ENCODE measurements at places on chromosomes 16 and 17. TPM values are rescaled to one million over a fixed set of nuclear protein-coding genes. Genes with fewer than 3 reads are reported as not detected.

DNA sequence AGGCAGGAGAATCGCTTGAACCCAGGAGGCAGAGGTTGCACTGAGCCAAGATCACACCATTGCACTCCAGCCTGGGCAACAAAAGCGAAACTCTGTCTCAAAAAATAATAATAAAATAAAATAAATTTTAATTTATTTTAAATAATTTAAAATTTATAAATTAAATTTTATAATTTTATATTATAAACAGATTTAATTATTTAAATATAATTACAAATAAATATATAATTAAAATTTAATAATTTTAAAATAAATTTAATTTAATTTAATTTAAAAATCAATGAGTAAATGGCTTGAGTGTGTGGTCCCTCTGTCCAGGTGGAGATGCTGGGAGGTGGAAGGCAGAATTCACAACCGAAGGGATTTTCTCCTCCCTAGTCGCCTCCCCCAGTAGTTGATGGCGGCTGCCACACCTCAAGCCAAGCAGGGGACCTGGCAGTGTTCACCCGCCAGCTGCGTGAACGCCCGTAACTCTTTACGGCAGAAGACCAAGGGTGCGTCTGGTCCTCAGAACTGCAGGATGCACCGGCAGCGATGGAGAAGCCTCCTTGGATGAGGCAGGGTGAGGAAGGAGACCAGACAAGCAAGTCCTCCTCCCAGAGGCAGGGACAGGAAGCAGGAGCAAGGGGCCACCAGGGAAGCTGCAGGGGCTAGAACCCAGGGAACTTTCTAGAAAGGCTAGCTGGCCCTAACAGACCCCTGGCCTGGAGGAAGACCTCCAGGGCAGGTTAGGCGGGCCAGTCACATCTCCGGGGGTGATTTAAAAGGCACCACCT is 22.9 kb upstream of the KRT17 start:
- no peak for DNase-seq

GRCh38 chr17:21360048-21360447 is 16.1 kb upstream of the KCNJ12 start:
- DNase-seq: no peak

- DNase-seq: no peak
These were observed 10.3 kb downstream of the CD300LB start for GRCh38 chr17:74520790-74521480.

DNA sequence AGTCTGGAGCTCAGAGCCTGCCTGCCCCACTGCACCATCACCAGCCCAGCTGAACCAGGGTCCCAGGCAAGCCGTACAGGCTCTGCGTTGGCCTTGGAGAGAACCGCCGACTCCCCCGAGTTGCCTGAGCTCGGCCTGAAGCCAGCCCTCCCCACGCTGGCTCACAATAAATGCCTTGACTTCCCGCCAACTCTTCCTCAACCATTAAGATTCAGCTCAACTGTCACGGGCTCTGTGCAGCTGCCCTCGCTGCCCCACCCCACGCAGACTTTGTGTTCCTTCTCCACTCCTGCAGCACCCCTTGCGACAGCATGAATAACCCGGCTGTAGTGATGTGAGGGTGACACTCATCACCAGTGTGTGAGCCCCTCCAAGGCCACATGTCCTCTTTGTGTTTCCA is 4.8 kb upstream of the QPRT start:
- DNase-seq: peak; percentile 86

DNA sequence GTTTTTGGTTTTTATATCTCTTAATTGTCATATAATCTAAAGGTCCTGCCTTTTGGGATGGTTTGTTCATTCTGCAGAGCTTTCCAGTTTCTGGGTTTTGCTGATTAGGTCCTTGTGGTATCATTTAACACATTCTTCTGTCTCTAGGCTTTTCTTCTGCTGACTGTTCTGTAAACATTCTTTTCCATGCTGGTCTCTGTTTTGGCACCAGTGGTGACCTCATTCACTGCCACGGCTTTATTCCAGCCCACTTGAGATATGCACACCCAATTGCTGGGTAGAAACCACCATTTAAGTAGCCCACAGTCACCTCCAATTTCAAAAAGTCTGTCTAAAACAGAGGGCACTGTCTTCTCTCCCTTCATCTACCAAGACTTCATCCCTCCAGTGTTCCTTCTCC is 31.1 kb upstream of the COX10 start:
- no peak for DNase-seq

GRCh38 chr17:2929881-2930533 is 133.4 kb downstream of the OR1D5 start:
- DNase-seq: no peak

- peak; percentile 38 for DNase-seq
These were observed 330.3 kb upstream of the CDH5 start for GRCh38 chr16:66036184-66036583.

- no peak for DNase-seq
These were observed 78.9 kb upstream of the FBXO47 start for GRCh38 chr17:39045948-39046679.

DNA sequence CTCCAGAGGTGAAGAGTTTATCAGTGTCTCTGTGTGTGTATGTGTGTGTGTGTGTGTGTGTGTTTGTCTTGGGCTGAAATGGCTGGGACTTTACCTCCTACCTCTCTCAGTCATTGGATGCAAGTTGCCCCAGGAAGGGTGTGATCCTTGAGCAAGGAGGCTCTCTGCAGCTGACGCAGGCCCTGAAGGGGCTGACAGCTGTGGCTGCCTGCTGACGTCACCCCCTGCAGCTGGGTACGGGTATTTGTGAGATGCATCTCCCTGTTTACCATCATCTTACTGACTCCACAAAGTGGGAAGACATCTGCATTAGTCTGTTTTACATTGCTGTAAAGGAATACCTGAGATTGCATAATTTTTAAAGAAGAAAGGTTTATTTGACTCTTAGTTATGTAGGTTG is 631.5 kb upstream of the RBFOX1 start:
- DNase-seq: no peak

GRCh38 chr16:4917117-4917516 is 19.8 kb downstream of the PPL start:
- no peak for DNase-seq

GRCh38 chr17:50063561-50064252 is 7.8 kb downstream of the ITGA3 start:
- no peak for DNase-seq

DNA sequence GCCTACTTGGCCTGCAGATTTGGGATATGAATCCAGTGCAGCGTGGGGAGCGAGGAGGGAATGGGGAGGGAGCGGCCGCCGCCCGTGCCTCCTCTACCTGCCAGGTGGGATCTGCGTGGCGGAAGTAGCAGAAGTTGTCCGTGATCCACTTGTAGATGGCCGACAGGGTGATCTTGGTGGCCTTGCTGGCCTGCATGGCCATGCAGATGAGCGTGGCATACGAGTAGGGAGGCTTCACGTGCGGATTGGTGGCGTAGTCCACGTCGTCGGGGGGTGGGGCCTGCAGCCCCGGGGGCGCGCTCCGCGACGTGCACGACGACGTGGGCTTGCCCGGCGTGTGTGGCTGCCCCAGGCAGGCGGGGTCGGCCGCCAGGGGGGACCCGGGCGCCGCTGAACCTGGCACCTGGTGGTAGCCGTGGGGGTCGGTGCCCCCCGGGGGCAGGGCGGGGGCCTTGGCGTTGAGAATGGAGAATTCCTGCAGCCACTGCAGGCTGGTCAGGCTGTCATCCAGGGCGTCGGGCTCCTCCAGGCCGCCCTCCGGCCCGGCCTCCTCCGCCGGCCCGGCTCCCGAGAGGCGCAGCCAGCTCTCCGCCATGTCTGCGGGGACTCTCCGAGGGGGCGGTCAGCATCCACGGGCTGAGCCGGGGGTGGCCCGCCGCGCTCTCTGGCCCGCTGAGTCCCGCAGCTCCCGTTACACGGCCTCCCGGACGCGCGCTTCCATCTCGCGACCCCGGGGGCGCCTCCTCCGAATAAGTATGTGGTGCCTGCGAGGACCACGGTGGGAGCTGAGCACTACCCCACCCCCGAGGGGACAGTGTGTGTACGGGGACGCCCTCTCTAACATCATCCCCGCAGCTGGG is 1.0 kb downstream of the FOXJ1 start:
- no peak for DNase-seq

DNA sequence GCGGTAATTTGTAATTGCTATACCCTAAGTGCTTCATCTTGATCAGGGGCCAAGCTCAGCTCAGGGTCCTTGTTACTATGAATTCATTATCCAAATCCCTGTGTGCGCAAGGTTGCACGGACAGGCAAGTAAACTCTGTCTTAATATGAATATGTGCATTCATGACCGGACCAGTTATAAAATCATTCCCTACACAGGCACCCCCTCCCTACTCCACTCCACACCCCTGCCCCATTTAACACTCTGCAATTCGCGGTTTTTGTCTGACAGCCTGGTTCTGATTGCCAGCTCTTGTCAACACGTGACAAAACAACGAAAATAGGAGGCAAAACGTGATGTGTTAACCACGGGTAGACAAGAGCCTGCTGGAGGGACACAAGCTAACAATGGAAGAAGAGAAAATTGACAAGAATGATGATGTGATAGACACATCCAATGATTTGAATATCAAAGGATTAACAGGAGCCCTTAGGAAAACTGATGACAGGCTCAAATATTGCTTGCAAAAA is 76.5 kb downstream of the CACNG3 start:
- DNase-seq: no peak

DNA sequence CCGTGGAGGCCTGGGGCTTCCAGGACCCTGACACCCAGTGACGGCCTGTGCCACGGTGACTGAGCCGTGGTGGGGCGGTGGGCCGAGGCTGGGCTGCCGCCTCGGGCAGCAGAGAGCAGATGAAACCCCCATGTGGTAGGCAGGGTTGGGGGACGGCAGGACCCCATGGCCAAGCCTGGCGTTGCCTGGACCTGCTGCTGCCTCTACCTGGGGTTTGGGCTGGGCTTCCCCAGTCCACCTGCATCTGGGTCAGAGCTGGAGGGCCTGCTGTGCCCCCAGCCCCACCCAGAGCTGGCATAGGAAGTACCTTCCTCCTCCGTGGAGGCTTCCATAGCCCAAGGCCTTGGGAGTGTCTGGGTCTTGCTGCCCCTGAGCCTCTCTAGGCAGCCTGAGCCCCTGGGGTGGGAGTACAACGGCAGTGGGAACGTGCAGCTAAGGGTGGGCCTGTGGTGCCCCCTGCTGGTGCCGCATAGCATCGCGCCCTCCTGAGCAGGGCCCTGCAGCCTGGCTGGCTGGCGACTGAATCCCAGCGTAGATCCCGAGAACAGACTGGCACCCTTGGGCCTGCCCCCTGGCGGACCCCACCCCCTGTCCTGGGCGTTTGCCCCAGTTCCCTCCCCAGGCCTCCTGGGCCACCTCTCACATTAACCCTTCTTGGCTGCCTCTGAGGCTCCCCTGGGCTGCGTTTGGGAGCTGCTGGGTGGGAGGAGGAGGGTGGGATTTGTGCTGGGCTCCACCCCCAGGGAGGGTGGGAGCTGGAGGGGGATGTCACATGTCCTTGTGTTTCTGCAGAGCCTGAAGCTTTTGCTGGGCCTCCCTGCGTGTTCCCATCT is 12.6 kb upstream of the ATP6V0C start:
- DNase-seq: peak; percentile 66

Gene BCAS3
- 9.8 TPM for polyA plus RNA-seq

Gene IRX3
- polyA plus RNA-seq: 20.5 TPM

Gene IGFALS
- polyA plus RNA-seq: 0.44 TPM

Gene SKAP1
- polyA plus RNA-seq: 0.35 TPM

Gene MYH2
- 99.7 TPM for polyA plus RNA-seq

Gene PRR35
- not detected for polyA plus RNA-seq

Gene CCL17
- polyA plus RNA-seq: not detected
